Fibroblast of lung (primary cell): ENCODE measurements at places on chromosomes 12 and 14. TPM values are rescaled to one million over a fixed set of nuclear protein-coding genes. Genes with fewer than 3 reads are reported as not detected.

NAV3 gene
- 50.3 and 60.6 TPM in 2 replicates for total RNA-seq

IFNG gene
- not detected in 2 replicates for total RNA-seq

TRPV4 gene
- total RNA-seq, result 0.51 and 0.66 TPM in 2 replicates

MEG3 gene
- total RNA-seq, result 95.0 and 182 TPM in 2 replicates

FAM90A1 gene
- total RNA-seq, result 0.26 and 0.33 TPM in 2 replicates

CIROP gene
- total RNA-seq, result 0.17 and 1.0 TPM in 2 replicates

GPRC5D gene
- not detected in 2 replicates for total RNA-seq

PRDM4 gene
- total RNA-seq, result 18.2 and 22.5 TPM in 2 replicates

DNA sequence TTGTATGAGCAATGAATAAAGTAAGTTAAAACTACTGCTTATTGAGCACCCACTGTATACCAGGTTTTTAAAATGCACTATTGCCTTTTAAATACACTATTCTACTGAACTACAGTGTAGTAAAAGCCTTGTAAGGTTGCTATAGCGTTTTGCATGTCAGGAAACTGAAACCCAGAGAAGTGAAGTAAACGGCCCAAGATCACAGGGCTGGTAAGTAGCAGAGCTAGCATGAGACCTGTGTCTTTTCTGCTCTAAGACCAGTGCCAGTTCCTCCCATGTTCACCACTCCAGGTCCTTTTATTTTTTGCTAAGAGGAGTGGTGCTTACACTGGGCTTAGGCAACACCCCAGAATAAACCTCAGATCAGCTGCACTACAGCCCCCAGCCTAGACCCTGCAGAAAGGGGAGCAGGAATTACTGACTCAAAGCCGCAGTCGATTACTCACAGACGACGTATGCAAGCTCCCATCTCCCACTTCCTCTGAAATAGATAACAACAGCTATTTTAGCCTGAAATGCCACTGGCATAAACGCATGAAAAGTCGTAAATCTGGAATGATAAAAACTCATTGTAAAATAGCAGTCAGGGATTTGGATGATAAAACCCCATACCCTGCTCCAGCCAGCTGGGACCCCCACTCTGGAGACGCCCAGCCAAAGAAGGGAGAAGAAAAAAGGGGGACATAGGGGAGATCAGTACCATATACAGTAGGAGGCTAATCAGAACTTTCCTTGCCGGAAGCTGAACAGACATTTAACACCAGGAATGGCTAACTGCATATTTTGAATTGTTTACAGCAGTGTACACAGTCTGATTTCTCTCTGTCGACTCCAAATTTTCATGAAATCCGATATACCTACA, 108.3 kb downstream of the NUAK1 start:
- DNase-seq, result peak; percentile 65

GRCh38 chr12:75921622-75922289, 109.8 kb downstream of the PHLDA1 start:
- no peak for DNase-seq

DNA sequence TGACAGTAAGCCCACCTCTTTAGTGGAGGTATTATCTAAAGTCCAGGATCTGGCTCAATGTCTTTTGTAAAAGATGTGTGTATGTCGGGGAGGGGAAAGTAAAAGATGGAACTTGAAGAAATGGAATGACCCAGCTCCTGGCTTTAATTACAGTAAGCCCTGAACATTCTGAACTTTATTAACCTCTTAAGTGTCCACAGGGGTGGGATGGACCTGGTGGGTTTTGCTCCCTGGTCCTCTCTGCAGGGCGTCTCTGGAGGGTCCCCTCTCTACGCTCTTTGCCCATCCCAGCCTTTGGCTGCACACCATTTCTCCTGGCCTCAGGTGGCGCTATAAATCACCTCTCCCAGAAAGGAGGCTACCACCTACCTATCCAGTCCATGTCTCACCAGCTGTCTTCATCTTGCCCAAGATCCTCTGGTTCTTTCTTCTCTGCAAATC, 3.7 kb upstream of the CISTR start:
- DNase-seq, result no peak

DNA sequence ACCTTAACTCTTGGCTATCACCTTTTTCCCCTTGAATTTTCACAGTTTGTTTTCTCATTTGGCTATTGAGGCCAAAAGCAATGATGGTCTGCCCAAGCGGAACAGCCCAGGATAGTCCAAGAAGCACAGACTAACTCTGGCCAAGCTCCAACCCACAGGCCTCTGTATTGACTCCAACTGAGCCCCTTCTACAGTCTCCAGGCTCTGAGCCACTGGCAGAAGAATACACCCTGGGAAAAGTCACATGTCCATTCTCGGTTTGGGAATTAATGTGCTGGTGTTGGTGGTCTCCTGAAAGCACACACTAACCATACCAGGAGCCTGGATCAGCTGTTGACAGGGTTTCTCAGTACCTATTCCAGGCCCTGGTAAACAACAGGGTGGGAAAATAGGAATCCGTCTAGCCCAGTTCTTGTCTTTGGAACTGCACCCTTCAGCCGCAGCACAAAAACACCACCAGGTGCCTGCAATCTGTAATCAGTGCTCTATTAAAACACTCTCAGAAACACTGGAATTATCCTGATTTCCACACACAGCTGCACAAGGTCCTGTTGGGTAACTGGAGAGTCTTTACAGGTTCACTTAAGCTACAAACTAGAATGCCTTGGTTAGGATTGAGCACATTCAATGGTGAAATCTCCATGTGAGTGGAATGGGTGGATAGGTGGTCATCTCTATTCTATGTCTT, 63.6 kb downstream of the STXBP6 start:
- peak; percentile 45 for DNase-seq

DNA sequence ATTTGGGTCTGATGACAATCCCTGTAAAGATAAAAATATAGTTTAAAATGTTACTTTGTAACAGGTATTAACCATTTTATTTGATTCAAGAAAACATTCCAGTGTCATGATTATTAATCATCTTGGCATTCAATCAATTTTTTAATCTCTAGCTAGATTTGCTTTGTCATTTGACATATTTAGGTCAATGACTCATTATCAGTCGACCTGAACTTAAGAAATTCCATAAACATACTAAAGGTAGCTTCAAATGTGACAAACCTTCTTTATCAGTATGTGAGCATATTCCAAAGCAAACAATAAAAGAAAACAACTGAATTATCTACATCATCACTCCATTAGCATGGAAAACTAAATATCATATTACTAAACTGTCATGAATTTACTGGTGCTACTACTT, 50.8 kb upstream of the CDKL1 start:
- peak; percentile 77 for DNase-seq

- no peak for DNase-seq
These were observed 20.7 kb downstream of the SCARB1 start for GRCh38 chr12:124842800-124843510.

GRCh38 chr12:7557227-7557626, 53.6 kb upstream of the CD163 start:
- DNase-seq, result no peak

DNA sequence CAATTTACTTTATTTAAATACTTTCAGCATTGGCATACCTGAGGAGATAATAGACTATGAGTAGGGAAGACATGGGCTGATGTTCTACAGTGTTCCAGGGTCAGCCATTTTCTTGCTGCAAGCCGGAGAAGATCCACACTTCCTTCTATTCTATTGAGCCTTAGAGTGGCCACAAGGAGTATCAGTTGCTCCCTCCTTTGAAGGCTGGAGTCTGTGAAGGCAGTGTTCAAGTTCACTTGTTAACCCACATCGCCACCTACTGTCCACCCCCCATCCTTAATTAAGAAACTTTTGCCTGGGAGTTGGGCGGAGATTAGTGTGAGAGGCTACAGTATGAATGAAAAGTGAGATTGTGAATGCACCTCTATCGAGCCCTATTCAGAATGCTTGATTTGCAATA, 666.6 kb downstream of the NRXN3 start:
- DNase-seq, result peak; percentile 65

DNA sequence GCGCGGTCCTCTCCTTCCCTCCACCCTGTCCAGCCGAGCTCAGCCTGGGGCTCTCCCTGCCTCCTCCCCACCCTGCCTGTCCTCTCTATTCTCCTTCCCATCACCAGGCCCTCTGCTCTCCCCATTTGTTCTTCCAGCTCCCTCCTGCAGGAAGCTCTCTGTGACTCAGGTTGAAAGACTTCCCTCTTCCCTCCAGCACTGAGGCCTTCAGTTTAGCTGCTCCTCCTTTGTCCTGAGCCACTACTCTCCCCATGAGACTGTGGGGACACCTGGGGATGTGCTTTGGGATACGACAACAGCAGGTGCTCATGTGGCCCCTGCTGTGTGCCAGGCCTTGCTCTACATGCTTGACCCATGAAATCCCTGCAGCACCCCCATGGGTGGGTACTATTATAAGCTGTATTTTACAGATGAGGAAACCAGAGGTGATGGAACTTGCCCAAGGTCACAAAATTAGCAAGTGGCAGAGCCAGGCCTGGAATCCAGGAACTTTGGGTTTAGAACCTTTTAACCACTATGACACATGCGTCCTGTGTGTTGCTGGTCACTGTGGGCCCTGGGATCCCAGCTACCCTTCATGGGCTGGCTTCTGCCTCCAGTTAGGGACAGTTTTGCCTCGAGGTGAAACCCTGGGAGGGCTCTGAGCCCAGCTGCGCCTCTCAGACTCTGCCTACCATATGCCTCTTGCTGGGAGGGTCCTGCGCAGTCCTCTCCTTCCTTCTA, 5.5 kb downstream of the KRT80 start:
- DNase-seq, result peak; percentile 73

- DNase-seq, result no peak
These were observed 33.2 kb upstream of the LTBP2 start for GRCh38 chr14:74645244-74645643.

GRCh38 chr14:61520576-61520975, 174.7 kb upstream of the HIF1A start:
- DNase-seq, result peak; percentile 62

DNA sequence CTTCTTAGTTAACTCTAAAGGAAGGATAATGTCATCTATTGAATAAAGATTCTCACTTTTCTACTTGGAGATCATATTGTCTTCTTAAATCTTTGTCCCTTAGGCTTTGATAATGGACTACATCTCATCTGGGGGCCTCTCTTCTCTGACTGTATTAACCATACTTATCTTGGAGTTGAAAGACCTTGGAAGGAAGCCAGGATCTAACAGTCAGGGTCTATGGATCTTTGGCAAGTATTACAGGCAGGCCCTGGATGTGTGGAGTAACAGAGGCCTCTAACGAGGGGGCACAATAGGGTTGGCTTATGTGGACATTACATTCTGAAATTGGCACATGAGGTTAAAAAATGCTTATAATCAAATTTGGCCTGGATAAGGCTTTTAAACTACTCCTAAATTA, 513.8 kb downstream of the NRXN3 start:
- DNase-seq, result no peak

DNA sequence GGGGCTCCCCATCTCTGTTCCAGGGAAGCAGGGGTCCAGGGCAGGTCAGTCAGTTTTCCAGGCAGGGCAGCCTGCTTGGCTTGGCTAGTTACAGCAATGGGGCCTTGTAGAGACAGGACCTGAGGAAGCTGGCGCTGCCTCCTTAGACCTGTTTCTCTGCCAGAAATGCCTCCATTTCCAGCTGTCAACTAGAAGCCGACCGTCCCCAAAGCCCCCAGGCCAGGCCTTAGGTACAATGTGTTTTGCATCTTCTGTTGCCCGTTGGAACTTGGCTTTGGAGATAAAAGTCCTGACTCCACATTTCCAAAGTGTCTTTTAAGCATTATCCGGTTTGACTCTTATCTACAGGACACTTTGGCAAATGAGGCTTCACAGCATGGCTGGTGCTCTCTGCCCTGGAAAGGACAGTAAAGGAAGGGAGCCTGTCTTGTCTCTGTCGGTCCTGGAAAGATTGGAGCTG, 42.6 kb downstream of the KRT80 start:
- DNase-seq, result no peak

GRCh38 chr14:77989441-77989991, 180.7 kb upstream of the NRXN3 start:
- DNase-seq, result no peak

DNA sequence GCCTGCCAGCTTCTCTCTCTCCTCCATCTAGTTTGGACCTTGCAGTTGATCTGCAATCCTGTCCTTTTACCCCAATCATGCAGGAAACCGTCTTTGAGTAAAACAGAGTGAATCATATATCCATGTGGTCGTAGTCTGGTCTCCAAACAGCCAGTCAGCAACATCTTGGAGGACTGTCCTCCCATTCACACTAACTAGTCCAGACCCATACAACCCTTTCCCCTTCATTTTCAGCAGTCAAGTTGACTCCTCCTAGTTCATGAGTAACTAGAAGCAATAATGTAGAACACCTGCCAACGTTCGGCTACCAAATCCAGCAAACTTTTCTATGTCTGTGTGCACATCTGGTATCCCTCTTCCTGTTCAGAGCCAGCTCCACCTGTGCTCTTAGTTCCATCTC, 10.8 kb upstream of the BIN2 start:
- peak; percentile 30 for DNase-seq

DNA sequence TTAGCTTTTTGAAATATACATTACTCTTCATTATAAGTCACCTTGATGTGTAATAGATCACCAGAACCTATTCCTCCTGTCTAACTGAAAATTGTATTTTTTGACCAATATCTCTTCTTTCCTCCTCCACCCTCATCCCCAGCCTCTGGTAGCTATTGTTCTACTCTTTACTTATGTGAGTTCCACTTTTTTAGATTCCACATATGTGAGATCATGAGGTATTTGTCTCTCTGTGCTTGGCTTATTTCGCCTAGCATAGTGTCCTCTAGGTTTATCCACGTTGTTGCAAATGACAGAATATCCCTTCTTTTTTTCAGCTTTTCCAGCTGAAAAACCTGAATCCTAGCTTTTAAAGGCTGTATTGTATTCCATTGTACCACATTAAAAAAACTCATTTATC, 82.1 kb downstream of the MIPOL1 start:
- no peak for DNase-seq

DNA sequence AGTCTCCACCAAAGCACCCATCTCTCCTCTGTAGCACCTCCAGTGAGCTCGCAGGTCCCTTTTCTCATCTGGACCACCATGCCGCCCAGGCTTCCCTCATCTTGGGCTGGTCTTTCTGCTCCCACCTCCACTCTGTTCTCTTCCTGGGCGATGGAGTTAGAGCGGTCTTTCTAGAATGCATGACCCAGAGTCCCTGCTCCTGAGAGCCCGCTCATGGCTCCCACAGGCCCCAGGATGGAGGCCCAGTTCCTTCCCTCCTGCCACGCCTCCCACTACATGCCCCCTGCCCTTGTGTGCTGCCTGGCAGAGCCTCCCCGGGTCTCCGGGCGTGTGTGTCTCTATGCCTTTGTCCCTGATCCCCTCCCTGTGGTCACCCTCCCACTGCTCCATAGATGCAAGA, 100.7 kb upstream of the RTL1 start:
- DNase-seq, result no peak

DNA sequence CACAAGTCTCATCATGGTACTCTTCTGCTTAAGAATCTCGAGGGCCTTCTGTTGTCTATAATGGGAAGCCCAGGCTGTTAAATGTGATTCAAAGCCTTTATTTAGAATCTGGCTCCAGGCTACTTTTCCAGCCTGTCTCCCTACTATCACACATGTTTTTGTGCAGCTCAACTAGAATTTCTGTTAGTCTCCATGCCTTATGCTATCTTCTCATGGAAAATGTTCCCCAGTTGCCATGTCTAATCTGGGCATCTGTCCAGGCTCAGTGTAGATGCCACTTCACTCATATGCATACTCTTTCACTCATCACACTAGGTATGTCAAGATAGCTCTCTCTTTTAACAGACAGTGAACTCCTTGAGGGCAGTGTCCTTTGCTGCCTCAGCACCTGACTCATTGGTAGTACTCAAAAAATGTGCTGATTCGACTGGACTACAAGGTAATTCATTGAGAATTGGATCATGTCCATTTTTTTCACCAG, 145.3 kb downstream of the TTLL5 start:
- no peak for DNase-seq
